ENCODE measurements at places on chromosomes 1 and 21.

GRCh38 chr1:16246961-16247360 is 10.0 kb upstream of the CPLANE2 start:
- no peak for DNase-seq

DNA sequence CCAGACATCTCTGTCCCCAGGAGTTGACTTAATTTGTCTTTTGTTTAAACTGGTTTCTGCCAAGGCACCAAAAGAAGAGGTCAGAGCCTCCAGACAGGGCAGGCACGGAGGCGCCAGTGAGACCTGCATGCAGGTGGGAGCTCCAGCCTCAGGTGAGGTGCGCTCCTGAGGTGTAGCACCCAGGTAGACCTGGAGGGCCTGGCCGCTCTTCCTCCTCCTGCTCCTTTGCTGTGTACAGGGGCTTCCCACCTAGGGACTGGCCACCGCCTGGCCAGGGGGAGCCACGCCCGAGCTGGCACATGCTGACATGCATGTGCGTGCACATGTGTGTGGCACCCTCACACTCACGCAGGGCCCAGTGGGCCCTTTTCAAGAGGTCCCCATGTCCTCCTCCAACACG is 158.7 kb downstream of the PEX14 start:
- DNase-seq = no peak

GRCh38 chr1:37734629-37735591 is 30.0 kb downstream of the EPHA10 start:
- DNase-seq = no peak

DNA sequence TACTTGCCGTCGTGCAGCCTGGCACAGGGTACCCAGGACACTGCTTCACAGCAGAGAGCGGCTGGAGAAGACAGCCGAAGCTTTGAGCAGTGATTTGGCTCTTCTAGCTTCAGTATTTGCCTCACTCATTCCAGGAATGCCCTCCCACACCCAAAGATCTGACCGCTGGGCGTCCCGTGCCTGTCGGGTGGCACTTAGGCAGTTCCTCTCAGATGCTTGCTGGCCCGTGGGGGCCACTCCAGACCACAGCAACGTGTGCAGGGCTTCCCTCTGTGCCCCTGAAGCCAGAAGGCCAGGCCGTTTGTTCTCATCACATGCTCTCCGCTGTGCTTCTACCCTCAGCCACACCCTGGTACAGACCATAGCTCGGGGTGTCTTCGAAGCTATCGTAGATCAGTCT is 17.0 kb downstream of the RRP1B start:
- DNase-seq = no peak

- no peak for DNase-seq
These were observed 2.1 kb upstream of the KCNA2 start for GRCh38 chr1:110608247-110608646.

DNA sequence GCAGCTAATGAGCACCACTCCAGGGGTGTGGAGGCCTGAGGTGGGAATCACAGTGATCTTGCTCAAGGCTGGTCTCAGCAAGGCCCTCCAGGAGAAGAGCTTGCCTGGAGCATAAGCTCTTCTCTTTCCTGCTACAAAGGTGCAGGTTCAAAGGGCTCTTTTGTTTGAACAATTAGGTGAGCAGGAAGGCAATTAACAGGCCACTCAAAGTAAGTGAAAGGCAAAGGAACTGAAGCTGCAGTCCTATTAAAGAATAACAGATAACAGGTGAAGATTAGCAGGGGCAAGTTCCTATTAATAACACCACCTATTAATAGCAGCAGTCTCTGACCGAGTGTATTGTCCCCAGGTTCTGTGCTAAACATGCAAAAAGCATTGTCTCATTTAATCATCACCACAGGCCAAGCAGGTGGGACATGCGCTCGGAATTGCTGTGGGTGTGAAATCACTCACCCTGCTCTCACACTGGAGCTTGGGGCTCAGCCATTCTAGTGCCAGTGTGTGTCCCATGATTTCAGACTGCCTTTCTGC is 113.8 kb downstream of the RHOU start:
- no peak for DNase-seq

DNA sequence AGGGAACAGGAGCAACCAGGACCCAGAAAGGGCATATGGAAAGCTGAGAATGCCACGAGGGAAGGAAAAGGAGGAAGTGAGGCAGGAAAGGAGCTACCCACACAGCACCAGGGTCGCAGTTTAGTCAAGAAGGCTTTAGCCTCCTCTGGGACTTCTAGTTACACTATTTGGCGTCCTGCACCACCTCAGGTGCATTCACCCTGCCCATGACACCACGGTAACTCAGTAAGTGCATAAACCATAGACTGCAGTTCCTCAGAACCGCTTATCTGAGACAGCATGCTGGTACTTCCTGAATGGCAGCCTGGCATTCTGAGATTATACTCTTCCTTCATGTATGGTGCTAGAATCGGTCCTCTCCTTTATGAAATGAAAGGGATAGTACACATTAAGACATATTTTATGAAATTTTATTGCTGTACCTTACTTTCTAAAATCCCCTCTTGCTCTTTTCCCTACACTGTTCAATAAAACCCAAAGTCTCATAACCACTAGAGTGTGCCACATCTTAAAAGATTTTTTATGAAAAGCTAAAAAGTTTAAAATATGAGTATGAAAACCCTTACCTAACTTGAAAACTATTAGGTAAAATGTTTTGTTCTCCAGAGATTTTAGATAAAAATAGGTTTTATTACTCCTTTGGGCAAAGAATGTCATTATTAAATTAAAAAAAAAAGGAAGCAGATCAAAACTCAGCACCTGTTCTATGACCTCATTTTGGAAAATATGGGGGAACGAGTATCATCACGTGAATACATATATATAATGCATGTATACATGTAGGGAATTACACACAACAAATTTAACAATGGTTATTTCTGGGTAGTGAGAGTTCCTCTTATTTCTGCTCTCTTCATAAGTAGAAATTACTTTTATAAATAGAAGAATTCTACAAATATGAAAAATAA is 67.3 kb downstream of the VAV3 start:
- no peak for DNase-seq

DNA sequence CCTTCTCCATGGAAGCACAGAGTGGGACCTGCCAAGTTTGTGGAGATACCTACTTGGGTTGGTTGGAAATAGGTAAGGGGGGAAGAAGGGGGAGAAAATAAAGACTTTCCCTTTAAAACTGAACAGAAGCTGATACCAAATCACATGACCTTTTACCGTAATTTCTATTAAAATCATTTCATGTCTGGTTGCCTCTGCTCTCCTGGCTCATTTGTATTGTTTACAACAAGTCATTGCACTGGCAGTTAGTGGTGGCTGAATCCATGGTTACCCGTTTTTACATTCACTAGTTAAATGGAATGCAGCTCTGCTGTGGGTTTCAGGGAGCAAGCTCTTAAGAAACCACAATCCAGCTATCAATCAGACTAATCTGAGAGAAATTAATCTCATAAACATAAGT is 353.7 kb upstream of the ESRRG start:
- DNase-seq = peak; percentile 13

DNA sequence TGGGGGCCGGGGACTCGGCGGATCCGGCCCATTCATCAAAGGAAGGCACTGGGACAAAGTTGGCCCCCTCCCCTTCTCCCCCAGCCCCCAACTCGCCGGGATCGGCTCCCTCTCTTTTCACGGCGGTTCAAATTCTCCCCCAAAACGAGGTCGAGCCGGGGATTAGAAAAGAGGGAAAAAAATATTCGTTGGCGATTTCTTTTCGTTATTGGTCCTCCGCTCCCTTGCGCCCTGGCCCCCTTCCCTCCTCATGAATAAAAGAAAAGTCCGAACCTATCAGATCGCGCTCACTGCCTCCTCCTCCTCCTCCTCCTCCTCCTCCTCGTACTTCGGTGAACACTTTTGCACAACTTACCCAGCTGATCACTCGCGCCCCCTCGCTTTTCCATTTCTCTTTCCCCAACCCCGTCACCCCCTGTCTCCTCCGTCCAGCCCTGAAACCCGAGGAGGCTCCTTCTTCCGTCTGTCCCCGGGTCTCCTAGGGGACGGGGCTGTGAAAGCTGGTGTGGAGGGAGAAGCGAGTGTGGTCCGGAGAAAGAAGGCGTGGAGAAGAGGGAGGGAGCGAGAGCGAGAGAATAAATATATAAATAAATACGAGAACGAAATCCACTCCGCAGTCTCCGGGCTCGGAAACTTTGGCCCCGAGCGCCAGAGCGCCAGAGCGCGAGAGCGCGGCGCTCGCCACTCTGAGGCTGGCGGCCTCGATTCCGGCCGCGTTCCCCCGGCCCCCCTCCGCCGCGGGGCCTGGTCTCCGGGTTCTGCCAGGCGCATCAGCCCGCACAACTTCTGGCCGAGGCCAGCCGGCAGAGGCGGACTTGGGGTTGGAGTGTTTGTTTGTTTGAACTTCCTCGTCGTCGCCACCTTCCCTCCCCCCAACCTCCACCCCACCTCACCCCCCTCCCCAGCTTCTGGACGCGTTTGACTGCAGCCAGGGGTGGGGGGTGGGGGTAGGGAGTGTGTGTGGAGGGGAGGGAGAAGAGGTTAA is at the start of gene PAX7:
Gene PAX7, plus strand, starts transcription at position 336 of the 985 bp plus-strand sequence. CDS start 758 bp downstream, outside the sequence.
- DNase-seq = no peak

- no peak for DNase-seq
These were observed 195.0 kb downstream of the ZNF326 start for GRCh38 chr1:90189889-90190288.

DNA sequence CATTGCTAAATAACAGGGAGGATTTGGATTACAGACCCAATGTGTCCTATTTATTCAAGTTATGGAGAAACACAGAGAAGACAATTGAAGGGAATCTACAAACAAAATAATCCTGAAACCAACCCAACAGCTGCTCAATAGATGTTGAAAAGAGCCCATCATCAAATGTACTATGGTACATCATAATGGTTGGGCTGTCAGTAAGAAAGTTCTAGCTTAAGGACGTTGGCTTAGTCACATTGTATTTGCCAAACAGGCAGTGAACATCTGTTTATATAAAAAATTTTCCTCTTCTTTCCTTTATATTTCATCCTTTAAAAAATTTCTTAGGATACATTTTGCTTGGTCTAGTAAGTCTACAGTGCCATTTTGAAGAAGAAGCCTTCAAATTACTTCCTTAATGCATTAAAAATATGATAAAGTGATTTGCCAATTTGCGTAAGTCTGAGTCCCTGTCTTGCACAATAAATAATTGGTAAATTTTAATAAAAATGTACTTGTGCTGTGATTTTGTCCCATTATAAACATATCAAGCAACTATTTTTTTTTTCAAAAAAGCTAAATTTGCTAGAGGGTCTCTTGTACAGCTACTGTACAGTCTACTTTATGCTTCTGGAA is 14.4 kb downstream of the MAP3K7CL start:
- DNase-seq = no peak

DNA sequence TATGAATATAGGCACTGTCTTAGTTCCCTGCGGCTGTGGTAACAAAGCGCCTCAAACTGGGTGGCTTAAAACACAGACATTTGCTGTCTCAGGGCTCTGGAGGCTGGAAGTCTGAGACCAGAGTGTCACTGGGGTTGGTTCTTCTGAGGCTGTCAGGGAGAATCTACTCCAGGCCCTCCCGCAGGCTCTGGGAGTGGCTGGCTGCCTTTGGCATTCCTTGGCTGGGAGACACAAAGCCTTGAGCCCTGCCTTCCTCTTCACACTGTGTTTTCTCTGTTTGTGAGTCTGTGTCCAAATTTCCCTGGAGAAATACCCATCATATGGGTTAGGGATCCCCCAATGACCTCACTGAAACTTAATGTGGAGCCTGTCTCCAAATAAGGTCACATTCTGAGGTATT is 38.5 kb downstream of the B3GALT5 start:
- no peak for DNase-seq

GRCh38 chr1:202516434-202516877 is 168.0 kb downstream of the PPP1R12B start:
- no peak for DNase-seq

DNA sequence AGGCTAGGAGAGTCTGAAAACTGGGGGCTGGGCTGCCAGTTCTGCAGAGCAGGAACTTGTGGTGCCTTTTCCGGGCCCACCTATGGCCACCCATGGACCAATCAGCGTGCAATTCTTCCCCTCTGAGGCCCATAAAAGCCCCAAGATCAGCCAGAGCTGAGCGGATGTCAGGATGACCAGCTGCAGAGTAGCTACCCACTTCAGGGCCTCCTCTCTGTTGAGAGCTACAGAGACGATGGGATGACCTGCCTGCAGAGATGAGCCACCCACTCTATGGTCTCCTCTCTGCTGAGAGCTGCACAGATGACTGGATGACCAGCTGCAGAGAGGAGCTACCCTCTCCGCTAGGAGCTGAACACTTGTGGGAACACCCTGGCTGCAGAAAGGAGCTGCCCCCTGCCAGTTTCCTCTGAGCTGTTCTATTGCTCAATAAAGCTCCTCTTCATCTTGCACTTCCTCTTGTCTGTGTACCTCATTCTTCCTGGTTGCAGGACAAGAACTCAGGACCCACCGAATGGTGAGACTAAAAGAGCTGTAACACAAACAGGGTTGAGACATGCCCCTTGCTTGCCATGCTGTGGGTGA is 12.8 kb upstream of the AADACL4 start:
- no peak for DNase-seq

- no peak for DNase-seq
These were observed 124.0 kb downstream of the PIGK start for GRCh38 chr1:77095236-77095635.

DNA sequence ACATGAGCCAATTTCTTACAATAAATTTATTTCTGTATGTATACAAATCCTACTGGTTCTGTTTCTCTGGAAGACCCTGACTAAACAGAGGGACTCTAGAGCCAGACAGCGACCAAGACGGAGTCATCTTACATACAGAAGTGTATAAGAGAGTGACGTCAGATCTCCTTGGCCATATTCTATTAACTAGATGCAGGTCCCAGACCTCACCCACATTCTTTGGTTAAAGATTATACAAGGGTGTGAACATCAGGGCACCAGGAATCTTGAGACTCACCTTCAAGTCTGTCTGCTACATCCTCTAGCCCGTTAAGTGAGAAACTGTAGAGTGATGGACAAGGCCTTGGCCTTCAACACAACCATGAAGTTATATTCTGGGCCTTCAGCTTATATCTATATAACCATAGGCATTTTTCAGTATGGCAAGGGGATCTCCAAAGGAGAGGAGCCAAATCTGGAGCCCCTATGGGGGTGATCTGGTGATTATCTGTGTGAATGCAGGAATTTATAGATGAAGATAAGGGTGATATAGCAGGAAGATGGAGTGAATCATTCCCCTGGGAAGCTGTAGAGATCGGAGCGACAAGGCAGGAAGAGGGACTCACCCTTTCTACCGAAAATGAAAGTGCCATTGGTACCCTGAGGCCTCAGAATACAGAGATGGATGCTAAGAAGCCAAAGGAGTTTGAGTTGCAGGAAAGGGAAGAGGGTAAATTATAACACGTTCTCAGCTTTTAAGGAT is 83.9 kb downstream of the ADAMTS1 start:
- DNase-seq = no peak

Measured in NCI-H1436 (cell line).